ENCODE measurements at places on chromosomes 2 and 18.

- no peak for DNase-seq
Observed at GRCh38 chr2:77831898-77832297, 309.7 kb upstream of the LRRTM4 start.

DNA sequence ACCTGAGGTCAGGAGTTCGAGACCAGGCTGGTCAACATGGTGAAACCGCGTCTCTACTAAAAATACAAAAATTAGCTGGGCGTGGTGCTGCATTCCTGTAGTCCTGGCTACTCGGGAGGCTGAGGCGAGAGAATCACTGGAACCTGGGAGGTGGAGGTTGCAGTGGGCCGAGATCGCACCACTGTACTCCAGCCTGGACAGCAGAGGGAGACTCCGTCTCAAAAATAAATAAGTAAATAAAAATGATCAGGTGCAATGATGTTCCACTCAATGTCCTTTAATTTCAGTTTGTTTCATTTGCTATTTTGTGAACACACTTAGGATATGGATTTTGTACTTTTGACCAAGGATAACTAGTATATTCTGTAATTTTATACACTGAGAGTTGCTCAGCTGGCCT is 9.3 kb downstream of the HADHA start:
- DNase-seq: no peak

- no peak for DNase-seq
Observed at GRCh38 chr2:29305762-29306161, 190.5 kb downstream of the CLIP4 start.

- DNase-seq: no peak
Observed at GRCh38 chr18:46069524-46069923, 2.5 kb downstream of the PSTPIP2 start.

GRCh38 chr2:2306878-2307277 is 24.2 kb downstream of the MYT1L start:
- no peak for DNase-seq

DNA sequence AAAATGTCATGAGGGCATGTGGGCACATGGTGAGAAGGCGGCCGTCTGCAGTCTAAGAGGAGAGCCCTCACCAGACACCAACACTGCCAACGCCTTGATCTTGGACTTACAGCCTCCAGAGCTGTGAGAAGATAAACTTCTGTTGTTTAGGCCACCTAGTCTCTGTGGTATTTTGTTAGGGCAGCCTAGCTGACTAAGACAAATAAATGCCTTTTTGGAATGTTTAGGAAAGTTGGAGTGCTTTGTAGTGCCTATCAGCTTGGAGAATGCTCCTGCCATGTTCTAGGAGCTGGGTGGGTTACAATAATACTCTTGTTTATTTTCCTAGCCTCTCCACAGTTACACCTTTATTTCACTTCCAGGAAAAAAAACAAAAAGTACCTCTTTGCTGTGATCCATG is 92.0 kb downstream of the SPP2 start:
- no peak for DNase-seq

- DNase-seq: no peak
Observed at GRCh38 chr18:69874058-69874457, 73.6 kb downstream of the CD226 start.

DNA sequence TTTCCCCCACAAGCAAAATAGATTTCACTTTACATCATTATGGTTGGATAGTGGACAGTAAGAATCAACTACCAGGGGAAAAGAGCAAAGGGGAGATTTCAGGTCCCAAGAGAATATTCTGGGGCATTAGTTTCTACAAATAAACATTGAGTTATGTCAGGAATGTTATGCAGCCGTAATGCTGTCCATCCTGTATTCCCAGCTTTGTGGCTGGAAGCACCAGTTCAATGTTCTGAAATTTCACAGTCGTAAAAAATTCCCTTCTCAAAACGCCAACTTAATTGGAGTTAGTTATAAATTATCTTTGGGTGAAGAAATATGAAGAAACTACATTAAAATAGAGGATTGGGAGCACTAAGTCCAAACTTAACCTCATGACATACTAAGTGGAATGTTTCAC is 141.5 kb upstream of the FIGN start:
- DNase-seq: no peak

DNA sequence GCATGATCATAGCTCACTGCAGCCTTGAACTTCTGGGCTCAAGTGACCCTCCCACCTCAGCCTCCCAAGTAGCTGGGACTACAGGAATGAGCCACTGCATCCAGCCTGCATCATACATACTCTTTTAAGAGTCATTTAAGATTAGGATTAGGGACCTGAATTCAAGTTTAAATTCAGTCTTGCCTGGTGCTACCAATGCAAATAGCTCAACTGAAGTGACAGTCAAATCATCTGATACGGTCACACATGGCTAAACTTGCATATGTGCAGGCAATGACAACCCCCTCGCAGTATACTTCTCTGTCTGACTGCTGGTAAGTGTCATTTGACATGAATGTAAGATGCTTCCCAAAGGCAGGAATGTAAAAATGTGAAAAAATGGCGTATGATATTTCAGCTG is 31.8 kb upstream of the TMEM131 start:
- no peak for DNase-seq

- no peak for DNase-seq
Observed at GRCh38 chr2:224930990-224931389, 111.3 kb downstream of the DOCK10 start.

DNA sequence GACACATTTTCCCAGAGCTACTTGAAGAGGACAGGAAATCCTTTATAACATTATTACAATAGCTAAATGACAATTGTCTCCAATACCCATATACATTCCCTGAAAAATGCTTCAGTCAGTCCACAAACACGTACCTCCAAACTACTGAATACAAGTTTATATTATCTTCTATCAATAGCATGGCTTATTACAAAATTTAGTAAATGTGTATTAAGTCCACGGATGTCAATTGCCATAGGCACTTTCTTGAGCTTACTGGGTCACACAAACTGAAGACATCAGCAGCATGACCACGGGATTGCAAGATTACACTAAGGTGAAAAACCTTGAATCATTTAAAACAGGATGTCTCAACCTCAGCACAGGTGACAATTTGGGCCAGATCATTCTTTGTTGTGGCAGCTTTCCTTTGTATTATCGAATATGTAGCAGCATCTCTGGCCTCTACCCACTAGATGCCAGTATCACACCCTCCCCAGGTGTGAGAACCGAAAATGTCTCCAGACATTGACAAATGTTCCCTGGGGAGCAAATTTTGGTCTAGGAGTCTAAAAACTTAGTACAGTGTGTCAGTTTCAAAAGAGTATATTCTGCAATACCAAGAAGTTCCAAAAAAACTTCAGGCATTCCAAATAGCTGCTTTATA is 1.4 kb downstream of the MBD2 start:
- no peak for DNase-seq

GRCh38 chr2:81260320-81260719 is 955.8 kb upstream of the LRRTM1 start:
- DNase-seq: no peak

DNA sequence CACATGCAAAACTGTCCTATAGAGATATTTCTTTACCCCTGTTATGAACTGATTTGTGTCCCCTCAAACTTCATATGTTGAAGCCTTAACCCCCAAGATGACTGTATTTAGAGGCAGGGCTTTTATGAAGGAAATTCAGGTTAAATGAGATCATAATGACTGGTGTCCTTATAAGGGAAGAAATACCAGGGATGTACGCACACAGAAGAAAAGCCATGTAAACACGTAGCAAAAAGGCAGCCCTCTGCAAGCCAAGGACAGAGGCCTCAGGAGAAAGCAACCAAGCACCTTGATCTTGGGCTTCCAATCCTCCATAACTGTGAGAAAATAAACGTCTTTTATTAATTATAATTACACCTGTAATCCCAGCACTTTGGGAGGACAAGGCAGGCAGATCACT is 101.3 kb upstream of the NDUFV2 start:
- no peak for DNase-seq

DNA sequence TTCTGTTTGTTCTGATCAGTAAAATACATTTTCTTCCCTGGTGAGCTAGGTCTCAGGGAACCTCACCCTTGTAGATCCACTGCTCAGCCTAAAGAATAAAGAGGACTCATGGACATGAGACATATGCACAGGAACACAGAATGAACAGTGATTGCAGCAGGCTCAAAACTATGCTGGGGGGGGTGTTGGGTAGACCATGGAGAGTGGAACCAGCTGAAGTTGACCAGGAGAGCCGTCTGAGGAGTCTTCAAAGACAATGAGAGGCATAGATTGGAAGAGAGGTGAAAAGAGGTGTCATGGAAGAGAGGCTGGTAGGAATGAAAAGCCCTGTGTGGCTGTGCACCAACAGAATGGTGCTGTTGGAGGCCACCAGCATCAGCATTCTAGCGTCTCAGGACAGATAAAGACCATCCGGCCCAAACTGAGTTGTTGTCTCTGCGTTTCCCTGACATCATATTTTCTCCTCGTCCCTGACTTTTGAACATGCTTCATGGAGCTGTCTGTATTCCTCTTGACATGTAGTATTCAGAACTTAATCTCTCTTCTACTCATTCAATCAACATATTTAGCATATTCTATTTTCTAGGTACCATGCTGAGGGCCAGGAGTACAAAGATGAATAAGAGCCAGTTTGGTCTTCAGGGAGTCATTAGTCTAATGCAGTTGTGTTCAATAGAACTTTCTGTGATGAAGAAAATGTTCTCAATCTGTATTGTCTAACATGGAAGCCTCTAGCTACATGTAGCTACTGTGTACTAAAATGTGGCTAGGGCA is 331.8 kb downstream of the CYP26B1 start:
- DNase-seq: no peak

Measured in left ventricle myocardium inferior (tissue), 1 donor.